C1 segment of cervical spinal cord (tissue), 14 donors: ENCODE measurements at places on chromosomes 2 and 18.

DNA sequence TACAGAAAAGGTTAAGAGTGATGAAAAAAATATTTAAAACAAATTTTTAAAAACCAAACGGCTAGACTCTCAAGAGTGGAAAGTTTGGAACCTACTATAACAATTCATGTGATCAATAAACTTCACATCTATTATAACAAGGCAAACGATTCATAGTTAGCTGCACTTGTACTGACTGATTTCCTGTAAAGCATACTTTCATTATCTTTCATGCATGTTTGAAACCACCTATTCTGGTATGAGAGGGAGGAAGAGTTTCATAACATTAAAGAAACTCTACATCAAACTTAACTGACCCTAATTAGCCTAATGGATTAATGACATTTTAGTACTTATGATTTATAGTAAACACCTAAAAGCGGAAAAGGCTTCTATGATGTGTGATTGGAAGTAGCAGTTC lies 43.7 kb upstream of the VWC2L start:
- no peak for DNase-seq

DNA sequence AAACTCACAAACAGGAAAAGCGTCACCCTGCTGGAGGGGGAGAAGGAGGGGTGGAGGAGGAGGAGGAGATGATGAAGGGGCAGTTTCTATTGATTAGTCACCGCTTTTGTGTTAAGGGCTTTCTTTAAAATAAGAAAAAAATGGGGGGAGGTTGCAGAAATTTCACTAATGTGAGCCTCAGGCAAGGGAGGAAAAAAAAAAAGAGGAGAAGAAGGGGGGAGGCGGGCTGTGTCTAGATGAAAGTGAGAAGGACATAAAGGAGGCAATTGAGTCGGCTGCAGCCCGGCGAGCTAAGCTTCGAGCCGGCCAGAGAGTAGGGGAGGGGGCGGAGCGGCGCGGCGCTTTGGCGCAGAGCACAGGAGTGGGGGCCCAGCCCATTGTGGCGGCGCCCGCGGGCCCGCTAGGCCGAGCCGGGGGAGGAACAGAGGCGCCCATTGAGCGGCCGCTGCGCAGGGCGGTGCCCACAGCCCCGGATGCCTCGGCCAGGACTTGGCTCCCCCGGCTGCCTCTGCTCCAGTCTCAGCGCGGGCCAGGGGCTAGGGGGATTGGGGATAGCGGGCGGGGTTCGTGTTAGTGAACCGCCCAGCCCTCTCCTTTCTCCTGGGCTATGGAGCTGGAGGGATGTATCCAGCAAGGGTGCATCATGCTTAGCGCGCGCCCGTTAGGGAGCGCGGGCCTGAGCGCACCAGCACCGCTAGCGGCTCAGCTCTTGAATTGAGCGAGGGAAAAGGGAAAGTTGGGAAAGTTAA lies 7.9 kb downstream of the PAX3 start:
- DNase-seq, result no peak

DNA sequence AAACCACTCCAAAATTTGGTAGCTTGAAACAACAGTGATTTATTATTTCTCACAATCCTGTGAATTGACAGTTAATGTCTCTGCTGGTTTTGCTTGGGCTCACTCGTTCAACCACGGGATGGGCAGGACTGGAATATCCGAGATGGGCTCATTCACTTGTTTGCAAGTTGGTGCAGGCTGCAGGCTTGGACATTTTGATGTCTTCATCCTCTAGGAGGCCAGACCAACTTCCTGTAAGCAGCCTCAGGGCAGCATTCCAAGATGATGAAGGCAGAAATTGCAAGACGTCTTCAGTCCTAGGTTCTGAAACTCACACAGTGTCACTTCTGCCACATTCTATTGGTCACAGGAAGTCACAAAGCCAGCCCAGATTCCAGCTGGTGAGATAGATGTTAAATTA lies 47.1 kb downstream of the GPR39 start:
- no peak for DNase-seq

DNA sequence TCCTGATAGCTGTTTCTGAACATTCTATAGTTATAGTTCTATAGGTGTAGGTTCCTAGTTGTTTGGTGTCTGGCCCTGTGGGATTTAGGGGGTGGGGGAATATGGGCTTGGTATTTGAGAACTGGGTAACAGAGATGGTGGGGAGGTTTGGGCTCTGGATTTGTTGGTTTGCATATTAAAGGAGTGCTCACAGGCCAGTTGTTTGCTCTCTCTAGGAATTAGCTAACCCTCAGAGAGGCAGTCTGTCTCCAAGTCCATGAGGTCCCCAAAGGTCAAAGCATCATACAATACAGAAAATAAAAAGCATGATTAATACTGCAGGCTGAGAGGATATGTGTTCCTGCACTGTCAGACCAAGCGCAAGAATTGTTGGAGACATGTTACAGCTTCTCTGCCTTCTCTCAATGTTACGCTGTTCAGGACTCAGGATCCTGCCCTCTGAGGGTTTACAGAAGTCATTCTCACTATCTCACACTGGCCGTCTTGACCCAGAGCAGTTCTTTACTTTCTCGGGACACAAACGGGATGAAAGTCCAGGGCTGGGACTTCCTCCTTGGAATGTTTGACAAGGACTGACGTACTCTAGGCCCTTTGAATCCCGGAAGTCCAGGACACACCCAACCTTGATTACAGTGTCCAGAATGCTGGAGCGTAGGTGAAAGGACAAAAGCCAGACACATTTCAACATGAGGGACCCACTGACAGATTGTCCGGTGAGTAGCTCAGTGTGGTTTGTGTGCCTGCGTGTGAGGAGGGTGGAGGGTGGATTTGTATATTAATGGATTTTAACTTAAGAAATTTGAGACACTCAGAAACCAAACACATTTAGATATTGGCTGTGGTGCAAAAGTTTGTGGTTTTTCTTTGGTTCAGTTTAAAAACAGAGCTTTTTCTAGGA lies at the start of gene NOSTRIN:
NOSTRIN (plus strand) TSS at position 677 of the 898 bp plus-strand sequence; CDS start at position 687, 10 bp downstream.
- DNase-seq, result no peak

DNA sequence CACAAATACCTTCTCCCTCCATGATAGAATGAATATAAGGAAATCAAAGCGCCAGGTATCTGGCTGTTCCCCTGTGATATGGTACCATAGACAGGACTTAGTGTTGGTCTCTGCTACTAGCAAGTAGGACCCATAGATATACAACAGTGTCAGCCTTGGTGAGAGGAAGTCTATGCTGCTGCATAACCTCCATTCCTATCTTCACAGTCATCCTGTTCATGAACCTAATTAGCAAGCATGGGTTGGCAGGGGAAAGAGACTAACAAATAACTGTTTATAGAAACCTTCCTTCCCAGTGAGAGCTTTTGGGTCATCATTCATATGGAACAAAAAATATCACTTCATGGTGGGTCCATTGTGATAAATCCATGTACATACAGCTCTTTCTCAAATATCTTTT lies 188.9 kb upstream of the FAM98A start:
- DNase-seq, result no peak

DNA sequence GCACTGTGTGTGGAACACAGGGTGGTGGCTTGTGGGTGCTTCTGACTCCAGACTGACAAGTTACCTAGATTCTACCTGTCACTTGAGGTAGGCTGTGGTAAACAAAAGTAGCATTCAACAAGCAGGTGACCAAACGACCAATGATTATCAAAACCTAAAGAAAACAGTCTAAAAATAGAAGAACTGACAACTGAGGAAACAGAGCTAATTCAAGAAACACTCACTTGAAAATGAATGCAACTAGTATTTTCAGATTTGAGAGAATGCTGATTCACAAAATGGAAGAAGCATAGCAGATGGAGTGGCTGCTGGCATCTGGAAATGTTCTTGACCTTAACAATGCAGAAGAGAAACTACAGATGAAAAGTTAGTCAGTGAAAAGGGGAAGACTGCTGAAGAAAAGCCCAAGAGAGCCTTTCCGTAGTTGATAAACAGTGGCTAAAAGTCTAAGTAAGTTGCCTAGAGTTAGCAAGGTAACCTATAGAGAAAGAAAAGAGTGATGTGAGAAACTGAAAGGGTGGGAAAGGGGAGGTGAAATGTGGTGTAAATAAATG lies 170.4 kb downstream of the NCK2 start:
- no peak for DNase-seq

GRCh38 chr2:75458201-75458600 lies 102.5 kb downstream of the EVA1A start:
- no peak for DNase-seq

DNA sequence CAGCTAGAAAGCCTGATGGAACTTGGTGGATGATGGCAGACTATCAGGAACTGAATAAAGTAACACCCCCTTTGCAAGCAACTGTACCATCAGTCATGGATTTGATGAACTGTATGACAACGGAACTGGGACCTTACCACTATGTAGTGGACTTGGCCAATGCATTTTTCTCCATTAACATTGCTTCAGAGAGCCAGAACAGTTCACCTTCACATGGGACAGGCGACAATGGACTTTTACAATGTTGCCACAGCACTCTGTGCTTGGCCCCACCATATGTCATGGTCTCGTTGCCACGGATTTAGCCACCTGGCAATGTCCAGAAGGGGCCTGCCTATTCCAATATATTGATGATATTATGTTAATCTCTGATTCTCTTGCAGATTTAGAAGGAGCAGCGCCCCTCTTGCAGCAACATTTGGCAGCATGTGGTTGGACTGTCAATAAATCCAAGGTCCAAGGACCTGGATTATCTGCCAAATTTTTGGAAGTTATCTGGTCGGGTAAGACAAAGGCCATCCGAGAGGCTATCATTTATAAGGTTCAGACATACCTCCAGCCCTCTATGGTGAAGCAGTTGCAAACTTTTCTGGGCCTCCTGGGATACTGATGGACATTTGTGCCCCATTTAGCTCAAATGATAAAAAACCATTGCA lies 52.2 kb upstream of the ZC3H15 start:
- no peak for DNase-seq

GRCh38 chr18:32893915-32894314 lies 121.1 kb upstream of the KLHL14 start:
- no peak for DNase-seq

- DNase-seq, result no peak
Observed at GRCh38 chr2:224185023-224185601, 146.0 kb upstream of the SERPINE2 start.

- no peak for DNase-seq
Observed at GRCh38 chr2:207216457-207216856, 50.7 kb upstream of the KLF7 start.
